T-helper 2 cell treated with Interferon-gamma antibody and Interleukin-4, amounts not matched to agents 5 μg/mL and 100 μg/mL, for 36 hours (primary cell): ENCODE measurements at places on chromosomes 1 and 21.

DNA sequence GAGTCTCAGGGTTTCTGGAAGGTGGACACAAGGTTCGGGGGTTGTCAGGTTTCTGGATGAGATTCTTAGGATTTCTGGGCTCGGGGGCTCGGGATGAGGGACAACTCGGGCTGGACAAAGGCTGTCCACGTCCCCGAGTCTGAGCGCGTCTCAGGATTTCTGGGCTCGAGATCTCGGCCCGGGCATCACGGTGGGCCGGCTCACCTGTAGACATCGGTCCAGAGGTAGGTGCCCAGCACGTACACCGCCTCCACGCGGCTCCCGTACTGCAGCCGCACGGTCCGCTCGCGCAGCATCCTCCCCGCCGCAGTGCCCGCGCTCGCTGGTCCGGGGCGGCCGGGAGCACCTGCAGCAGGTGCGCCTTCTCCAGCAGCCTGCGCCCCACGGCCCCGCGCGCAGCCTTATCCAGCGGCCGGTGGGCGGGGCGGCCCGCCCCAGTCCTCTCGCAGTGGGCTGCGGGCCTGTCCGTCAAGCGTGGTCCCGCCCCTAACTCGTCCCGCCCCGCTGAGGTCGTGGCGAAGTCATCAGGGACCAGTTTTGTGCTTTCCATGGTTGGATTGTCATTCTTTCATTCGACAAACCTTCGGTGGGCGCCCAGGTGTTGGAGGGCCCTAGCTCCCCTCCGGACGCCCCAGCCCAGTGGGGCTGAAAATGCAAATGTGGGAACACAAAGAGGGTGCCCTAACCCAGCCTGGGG, at the start of gene PADI2:
TSS of gene PADI2 (minus strand) at position 376 of the 697 bp plus-strand sequence. CDS start at position 296, 80 bp downstream.
- peak; percentile 31 for DNase-seq

GRCh38 chr1:10204003-10204642, 6.2 kb upstream of the KIF1B start:
- DNase-seq: no peak

DNA sequence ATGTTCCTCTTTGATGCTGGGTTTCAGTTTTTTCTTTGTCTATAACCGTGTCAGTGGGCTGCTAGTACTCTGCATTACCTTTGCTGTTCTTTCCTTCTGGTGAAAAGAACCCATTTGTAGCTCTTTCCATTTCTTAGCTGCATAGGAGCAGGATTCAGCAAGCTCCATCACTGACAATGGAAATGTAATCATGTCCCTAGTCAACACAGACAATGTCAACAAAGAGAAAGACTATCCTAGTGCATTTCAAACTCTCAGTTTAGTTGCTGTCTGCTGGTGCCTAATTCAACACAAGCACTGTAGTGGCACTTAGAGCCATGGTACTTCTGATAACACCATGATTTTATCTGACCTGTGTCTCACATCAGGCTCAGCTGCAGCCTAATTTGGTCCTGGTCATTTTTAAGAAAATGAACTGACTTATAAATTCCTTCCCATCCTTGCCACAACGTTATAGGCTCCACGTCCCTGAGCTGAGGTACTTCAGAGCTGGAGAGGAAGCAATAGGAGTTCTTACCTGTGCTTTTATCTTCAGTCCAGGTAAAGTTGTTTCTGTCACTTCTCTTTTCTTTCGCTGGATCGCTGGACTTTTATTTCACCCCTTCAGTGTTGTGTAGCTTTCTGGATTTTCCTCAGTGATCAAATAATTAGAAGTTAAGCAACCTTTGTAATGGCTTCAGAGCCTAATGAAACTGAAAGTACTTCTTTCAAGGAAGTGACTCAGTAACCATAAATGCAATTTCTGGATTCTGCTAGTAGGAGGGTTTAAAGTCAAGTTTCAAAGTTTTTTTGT, at the start of gene GBP3:
TSS of gene GBP3 (minus strand) at position 700 of the 793 bp plus-strand sequence. CDS start 2,145 bp downstream, outside the sequence.
- no peak for DNase-seq

- DNase-seq: no peak
These were observed 105.9 kb upstream of the POU3F1 start for GRCh38 chr1:38152351-38153065.

DNA sequence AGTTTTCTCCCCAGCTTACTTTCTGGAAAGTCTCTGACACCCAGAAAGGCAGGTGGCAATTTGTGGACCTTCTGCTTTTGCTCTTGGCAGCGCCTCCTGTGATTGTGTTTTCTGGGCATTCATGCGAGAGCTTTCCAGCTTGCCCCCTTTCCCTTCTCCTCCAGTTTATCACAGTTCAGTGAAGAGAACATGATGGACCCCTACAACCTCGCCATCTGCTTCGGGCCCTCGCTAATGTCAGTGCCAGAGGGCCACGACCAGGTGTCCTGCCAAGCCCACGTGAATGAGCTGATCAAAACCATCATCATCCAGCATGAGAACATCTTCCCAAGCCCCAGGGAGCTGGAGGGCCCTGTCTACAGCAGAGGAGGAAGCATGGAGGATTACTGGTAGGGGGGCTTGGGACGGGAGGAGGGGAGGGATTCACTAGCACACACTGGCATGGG, 24.3 kb upstream of the IKBKE start:
- no peak for DNase-seq

GRCh38 chr1:24425441-24425840, 9.8 kb downstream of the NIPAL3 start:
- DNase-seq: no peak

DNA sequence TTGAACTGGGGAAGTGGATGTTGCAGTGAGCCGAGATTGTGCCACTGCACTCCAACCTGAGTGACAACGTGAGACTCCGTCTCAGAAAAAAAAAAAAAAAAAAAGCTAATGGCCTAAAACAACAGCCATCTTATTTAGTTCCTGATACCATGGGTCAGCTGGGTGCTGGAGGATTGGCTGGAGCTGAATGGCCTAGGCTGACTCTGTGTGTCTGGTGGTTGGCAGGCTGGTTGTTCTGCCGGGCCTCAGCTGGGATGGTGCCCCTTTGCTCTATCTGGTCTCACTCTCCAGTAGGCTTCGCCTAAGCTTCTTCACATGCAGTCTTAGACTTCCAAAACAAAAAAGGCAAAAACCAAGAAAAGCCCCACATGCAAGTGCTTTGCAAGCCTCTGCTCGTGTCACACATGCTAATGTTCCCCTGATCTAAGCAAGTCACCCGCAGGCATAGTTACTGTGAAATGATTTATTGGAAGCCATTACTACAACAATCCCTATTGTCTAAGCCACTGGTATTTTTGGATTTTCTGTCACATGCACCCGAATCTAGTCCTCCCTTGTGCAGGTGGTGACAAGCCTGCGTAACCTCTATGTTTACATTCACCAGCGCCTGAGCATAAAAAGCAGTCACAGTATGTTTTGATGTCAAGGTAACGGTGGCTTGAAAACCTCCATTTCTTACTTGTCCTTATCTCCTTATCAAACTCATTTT, 39.6 kb upstream of the KANK4 start:
- DNase-seq: no peak
